CD8-positive, alpha-beta memory T cell (primary cell): ENCODE measurements at places on chromosomes 2 and 18. TPM values are rescaled to one million over a fixed set of nuclear protein-coding genes. Genes with fewer than 3 reads are reported as not detected.
A peak's percentile ranks its signal among the peaks of the same experiment; 100 is the strongest.

FAM124B gene
- total RNA-seq = not detected

CCL20 gene
- 5.0 TPM for total RNA-seq

ACTR3 gene
- total RNA-seq = 532 TPM

EFEMP1 gene
- total RNA-seq = not detected

CHRNG gene
- total RNA-seq = not detected

DNA sequence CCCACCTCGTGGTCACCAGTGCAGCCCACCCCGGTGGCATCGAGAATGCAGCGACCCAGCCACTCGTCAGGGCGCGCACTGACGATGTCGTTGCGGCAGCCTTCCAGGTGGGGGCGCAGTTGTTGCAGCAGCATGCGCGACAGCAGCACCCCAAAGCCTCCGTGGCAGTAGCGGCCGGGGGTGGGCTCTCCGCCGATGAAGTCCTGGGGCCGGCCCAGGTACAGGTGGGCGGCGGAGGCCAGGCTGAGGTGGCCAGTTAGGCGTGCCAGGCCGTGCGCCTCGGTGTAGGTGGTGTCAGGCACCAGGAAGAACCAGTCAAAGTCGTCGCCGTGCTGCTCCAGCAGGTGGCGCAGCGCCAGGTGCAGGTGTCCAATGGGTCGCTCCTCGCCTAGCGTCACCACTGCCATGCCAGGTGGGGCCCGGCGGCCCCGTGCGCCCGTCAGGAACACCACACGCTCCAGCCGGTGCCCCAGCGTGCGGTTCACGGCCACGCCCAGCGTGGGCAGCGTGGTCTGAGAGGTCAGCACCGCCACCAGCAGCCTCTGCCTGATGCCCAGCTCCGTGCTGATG is 1.9 kb downstream of the CHPF start:
- H3K27ac ChIP-seq = no peak overlapping the region
- H3K36me3 ChIP-seq = no peaks in the 10 kb centered on the region
- DNase-seq = peak; percentile 88

- no peak for DNase-seq
- H3K4me1 ChIP-seq = no peaks in the 10 kb centered on the region
- no peak overlapping the region for H3K4me3 ChIP-seq
These were observed 297.1 kb downstream of the AGPS start for GRCh38 chr2:177689623-177690022.

DNA sequence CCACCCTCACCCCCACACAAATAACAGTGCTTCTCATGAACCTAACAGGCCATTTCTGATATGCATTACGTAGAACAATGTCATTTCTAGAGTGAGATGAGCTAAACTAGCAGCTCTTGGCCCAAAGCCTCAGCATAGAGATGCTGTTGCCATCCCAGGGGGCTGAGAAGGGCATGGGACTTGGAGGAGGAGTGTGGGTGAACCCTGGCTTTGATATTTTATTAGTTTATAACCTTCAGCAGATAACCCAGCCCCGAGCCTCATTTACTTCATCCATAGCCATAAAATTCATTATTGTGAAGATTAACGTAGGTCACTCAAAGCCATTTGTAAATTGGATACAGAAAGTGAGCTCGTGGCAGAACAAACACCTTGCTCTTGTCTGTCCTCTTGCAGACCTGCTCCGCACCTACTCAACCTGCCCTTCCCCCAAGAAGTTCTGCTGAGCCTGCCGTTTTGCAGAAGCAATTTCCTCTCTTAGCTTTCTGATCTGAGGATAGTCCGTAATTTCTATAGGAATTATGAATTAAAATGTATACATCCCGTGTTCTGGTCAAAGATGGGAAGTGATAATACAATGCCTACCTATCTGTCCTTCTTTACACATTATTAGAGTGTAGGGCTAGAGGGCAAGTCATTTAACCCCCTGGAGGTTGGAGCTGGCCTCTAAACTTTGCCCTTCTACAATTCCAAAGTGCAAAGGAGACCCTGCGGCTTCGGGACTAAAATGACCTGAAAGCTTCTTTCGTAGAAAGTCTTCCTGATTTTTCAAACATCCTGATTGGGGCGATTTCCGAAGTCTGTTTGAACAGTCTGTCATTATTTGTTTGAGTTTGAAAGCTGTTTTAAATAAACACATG is 187.4 kb downstream of the BCL2 start:
- no peaks in the 10 kb centered on the region for H3K27me3 ChIP-seq
- no peaks in the 10 kb centered on the region for H3K36me3 ChIP-seq
- H3K4me3 ChIP-seq = no peak overlapping the region
- peaks cover 26% of the 10 kb centered on the region for H3K4me1 ChIP-seq

DNA sequence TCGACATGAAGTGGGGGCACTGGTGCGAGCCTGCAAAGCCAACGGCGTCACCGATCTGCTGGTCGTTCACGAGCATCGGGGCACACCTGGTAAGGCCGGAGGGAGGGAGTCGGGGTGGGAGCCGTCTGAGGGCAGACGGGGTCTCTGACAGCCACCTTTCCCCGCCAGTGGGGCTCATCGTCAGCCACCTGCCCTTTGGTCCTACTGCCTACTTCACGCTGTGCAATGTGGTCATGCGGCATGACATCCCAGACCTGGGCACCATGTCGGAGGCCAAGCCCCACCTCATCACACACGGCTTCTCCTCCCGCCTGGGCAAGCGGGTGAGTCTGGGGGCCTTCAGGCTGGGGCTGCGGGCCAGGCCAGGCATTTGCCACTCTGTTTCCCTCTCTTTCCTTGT is 2.9 kb downstream of the IMP4 start:
- no peak for DNase-seq
- H3K36me3 ChIP-seq = peaks cover 40% of the 10 kb centered on the region
- H3K4me1 ChIP-seq = peaks cover 23% of the 10 kb centered on the region
- H3K27me3 ChIP-seq = no peaks in the 10 kb centered on the region

- H3K4me1 ChIP-seq = no peaks in the 10 kb centered on the region
- H3K4me3 ChIP-seq = no peak overlapping the region
These were observed 39.5 kb upstream of the TACR1 start for GRCh38 chr2:75238670-75239330.

GRCh38 chr2:238925281-238925680 is 77.4 kb downstream of the TWIST2 start:
- no peaks in the 10 kb centered on the region for H3K36me3 ChIP-seq
- peaks cover 5% of the 10 kb centered on the region for H3K27me3 ChIP-seq
- no peak overlapping the region for H3K27ac ChIP-seq
- H3K4me1 ChIP-seq = no peaks in the 10 kb centered on the region

GRCh38 chr18:54215069-54215468 is 9.4 kb downstream of the MBD2 start:
- DNase-seq = no peak
- no peaks in the 10 kb centered on the region for H3K36me3 ChIP-seq
- H3K4me1 ChIP-seq = peaks cover 12% of the 10 kb centered on the region
- H3K27me3 ChIP-seq = no peaks in the 10 kb centered on the region
- no peak overlapping the region for H3K27ac ChIP-seq

GRCh38 chr2:169673921-169674320 is 20.3 kb downstream of the CFAP210 start:
- H3K27ac ChIP-seq = no peak overlapping the region
- no peaks in the 10 kb centered on the region for H3K27me3 ChIP-seq
- no peak overlapping the region for H3K4me3 ChIP-seq
- no peaks in the 10 kb centered on the region for H3K36me3 ChIP-seq
- no peaks in the 10 kb centered on the region for H3K4me1 ChIP-seq

GRCh38 chr18:58529714-58530354 is 99.1 kb downstream of the ALPK2 start:
- no peaks in the 10 kb centered on the region for H3K27me3 ChIP-seq
- no peaks in the 10 kb centered on the region for H3K4me1 ChIP-seq
- peak; percentile 52 for DNase-seq
- no peak overlapping the region for H3K4me3 ChIP-seq

DNA sequence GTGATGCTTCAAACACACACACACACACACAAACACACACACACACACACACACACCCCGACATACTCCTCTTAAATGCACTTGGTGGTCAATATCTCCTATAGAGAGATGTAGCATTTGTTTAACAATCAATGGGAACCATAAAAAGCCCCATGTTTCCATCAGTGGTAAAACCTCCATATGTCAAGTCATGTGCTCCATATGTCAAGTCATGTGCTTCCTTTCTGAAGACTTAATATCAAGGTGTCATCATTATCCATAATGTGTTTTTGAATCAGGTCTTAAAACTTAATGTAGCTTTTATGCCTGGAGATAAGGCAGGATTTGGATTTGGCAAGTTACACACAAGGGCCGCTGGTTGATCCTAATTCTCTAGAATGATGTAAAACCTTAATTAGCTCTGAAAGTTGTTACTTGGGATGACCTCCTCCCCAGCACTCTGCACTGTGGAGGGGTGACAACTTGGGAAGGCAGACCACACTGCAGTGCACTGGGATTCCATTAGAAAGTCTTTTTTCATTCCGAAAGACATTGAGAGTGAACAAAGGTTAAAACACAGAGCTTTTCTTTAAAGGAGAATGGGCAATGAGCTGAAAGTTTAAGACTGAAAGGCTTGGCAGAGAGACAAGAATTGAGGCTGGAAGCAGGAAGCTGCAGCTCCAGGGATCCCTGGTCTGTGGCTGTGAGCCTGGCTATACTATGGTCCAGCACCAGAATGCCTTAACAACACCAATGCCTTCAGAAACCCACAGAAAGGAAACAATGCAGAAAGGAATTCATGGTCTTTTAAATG is 26.4 kb downstream of the ALK start:
- H3K27me3 ChIP-seq = no peaks in the 10 kb centered on the region
- H3K36me3 ChIP-seq = no peaks in the 10 kb centered on the region
- H3K4me1 ChIP-seq = no peaks in the 10 kb centered on the region
- no peak for DNase-seq

GRCh38 chr2:171244466-171244969 is 83.8 kb upstream of the TLK1 start:
- H3K36me3 ChIP-seq = no peaks in the 10 kb centered on the region
- no peak for DNase-seq
- peaks cover 27% of the 10 kb centered on the region for H3K4me1 ChIP-seq
- H3K4me3 ChIP-seq = no peak overlapping the region

- H3K36me3 ChIP-seq = no peaks in the 10 kb centered on the region
- no peak overlapping the region for H3K4me3 ChIP-seq
- H3K27me3 ChIP-seq = no peaks in the 10 kb centered on the region
- no peaks in the 10 kb centered on the region for H3K4me1 ChIP-seq
These were observed 124.8 kb downstream of the GALR1 start for GRCh38 chr18:77374446-77374805.
